Uterus (tissue), 4 donors: ENCODE measurements at places on chromosomes 12 and 14. TPM values are rescaled to one million over a fixed set of nuclear protein-coding genes. Genes with fewer than 3 reads are reported as not detected.
A peak's percentile ranks its signal among the peaks of the same experiment; 100 is the strongest.

OR6C68 gene
- not detected for total RNA-seq

- DNase-seq = no peak
These were observed 32.7 kb upstream of the SDR39U1 start for GRCh38 chr14:24475261-24475660.

DNA sequence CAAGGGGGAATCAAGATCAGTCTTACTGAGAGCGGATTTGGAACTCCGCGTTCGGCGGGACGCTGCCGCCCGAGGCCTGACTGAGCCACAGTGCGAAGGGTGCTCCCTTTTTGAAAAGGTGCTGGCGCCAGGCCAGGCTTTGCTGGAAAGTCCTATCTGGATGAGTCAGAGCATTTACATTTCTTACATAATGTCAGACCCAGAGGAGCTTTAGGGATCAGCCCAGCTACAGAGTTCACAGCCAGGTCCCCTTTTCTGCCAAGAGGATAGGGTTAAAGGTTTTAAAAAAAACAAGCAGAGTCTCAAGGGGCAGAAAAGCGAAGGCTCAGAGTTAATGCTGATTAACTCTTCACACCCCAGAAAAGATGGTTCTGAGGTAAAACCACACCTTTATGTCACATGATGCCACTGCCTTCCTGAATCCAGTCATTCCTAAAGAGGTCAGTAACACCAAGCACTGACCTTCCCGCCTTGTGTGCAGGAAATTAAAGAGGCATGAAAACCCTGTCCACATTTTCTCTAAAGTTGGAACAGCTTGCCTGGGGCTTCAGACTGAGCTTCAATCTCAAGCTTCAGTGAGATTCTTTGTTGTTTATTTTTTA lies 11.7 kb upstream of the FBXL14 start:
- peak; percentile 92 for DNase-seq

SYCP3 gene
- total RNA-seq = 0.14 TPM

GRCh38 chr14:53047307-53048069 lies 96.6 kb upstream of the FERMT2 start:
- no peak for DNase-seq

FLVCR2 gene
- total RNA-seq = 2.9 TPM

DNA sequence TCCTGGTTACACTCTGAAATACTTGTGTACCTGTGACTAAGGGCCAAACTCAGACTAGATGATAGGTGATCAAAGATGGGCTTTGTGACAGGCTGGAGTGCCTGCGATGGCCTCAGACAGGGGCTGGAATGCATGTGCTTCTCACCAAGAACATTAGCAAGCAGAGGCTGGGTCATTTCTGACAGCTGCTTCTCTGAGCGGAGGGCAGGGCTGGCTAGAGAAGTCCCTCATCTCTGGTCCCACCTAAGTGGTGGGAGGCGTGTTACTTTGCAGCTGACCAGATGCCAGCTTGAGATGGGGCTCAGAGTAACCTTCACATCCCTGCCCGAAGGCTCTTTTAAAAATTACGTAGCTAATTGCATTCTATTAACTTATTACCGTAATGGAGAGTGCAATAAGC lies 106.8 kb upstream of the RTL1 start:
- no peak for DNase-seq

- DNase-seq = no peak
These were observed 1.0 kb downstream of the IRF9 start for GRCh38 chr14:24162093-24162492.

- DNase-seq = no peak
These were observed 57.3 kb upstream of the ELK3 start for GRCh38 chr12:96136725-96137378.

DNA sequence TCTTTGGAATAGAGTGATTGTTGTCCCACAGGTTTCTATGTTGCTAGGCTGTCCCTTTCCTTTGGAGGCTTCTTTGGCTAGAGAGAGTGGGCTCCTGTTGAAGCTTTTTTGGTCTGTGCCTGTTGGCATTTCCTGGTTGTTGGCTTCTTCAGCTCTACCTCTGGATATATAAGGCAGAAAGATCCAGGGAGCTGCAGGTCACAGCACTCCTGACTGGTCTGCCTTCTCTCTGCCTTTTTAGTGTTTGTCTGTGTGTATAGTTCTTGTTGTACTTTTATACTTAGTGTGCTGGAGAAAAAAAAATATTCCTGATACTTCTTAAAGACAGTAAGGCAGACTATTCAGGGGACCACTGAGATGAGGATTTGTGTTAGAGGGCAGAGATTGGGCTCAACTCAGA lies 202.7 kb downstream of the FBXL14 start:
- no peak for DNase-seq

- DNase-seq = no peak
These were observed 138.6 kb downstream of the PAWR start for GRCh38 chr12:79552192-79552591.

DNA sequence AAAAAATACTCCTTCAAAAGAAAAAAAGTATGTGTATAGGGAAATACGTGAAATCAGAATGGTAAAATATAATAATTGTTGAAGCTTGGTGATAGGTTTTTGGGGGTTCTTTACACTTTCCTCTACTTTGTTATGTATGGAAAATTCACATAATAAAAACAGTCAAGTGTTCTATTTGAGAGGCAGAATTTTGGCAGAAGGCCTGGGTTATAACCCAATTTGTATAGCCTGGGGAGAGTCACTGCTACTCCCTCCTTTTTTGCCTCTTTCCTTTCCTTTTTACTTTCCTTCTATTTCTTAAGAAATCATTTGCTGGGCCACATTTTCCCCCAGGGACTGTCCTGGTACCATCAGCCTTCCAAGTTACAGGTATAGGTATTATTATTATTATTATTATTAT lies 105.7 kb downstream of the CRADD start:
- DNase-seq = no peak

DNA sequence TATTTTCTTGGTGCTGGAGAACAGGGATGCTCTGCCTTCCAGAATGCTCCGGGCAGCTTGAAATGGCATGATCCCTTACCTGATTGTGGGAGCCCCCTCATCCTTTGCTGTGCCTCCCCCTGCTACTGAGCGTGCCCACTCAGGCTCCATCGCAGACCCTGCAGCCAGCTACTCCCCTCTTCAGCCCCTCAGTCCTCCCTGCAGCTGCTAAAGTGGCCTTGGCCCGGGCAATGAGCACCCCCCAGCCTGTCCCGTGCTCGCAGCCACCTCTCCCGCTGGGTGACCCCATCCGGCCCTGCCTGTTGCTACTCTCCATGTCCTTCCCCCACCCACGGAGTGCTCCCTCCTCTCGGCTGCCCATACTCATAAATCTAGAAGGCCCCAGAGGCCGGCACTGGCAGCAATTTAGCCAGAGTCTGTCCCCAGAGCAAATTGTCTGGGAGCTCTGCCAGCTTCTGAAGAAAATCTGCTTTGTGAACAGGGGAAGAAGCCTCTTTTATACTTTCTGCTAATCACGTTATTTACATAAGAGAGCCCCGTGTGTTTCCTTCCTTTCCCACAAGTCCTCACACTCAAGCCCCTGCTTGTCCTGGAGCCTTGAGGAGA lies 143.7 kb upstream of the FRMD6 start:
- DNase-seq = peak; percentile 81

DNA sequence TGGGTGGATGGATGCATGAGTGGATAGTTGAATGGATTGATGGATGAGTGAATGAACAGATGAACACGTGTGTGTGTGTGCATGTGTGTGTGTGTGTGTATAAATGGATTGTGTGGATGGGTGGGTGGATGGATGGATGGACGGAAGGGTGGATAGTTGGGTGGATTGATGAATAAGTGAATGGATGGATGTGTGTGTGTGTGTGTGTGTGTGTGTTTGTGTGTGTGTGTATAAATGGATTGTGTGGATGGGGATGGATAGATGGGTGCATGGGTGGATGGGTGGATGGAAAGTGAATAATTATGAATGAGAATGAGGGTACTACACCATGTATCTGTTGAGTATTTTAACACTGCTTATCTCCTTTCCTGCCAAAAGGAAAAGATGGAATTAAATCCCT lies 986 bp downstream of the KRT77 start:
- DNase-seq = no peak

INSM2 gene
- total RNA-seq = 0.07 TPM

GRCh38 chr14:19902409-19902808 lies 18.0 kb upstream of the OR4K5 start:
- no peak for DNase-seq

KRT83 gene
- 0.21 TPM for total RNA-seq

DNA sequence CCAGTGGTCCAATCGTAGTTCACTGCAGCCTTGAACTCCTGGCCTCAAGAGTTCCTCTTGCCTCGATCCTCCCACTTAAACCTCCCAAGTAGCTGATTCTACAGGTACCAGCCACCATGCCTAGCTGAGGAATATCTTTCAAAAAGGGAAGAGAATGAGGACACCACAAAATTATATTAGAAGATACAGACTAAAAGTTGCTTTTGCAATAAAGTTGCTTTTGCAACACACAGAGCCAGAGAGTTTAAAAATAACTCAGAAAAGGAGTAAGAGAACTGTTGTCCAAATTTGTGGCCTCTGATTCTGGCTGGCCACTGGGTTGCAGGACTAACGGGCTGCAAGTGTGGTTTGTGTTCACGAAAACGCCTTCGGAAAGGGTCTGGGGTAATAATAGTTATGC lies 19.8 kb downstream of the TMEM253 start:
- DNase-seq = no peak

DNA sequence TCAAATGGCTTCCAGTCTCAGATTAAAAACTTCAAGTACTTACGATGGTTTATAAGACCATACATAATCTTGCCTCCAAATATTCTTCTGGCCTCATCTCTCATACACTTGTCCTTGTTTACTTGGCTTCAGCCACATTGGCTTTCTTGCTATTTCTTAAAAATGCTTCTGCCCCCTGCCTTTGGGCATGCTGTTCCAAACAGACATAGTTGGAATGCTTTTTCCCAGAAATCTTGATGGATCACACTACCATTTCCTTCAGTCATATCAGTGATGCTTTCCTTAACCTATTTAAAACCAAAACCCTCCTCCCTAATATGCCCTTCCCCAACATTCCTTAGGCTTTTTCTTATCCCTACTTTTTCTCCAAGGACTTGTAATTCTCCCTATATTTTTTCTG lies 74.4 kb upstream of the PAWR start:
- no peak for DNase-seq

DNA sequence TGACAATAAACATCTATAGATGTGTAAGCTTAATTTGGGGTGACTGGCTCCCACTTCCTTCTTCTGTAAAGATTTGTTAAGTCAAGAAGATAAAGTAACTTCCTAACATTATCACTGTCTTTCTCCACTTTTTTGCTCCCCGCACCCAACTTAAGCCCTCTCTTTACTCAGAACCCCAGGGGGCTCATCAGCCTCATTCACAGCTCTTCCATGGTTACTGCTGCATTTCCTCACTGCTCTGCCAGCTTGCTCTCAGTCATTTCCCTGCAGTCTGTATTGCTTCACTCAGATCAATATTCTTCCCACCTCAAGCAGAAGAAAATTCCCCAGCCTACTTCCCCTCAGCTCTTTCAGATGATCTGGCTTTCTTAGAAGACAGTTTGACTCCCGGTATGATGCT lies 102.0 kb downstream of the PIK3C2G start:
- no peak for DNase-seq

MGP gene
- total RNA-seq = 876 TPM

INHBE gene
- total RNA-seq = not detected

DNA sequence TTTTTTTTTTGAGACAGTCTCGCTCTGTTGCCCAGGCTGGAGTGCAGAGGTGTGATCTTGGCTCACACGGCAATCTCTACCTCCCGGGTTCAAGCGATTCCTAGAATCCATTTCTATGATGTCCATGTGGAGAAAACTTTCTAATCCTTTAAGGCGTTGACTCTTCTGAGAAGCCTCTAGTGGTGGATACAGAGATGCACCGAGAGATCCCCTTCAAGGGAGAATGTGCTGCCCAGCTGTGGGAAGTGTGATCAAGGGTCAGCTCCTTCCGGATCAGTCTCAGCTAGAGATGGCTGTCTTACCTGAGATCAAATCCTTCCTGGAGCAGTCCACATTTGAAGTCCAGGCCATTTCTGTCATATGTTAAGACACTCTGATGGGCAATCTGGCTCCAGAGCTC lies 92.7 kb upstream of the HECTD1 start:
- no peak for DNase-seq

- DNase-seq = no peak
These were observed 85.3 kb downstream of the APAF1 start for GRCh38 chr12:98730412-98730811.

GRCh38 chr12:23380419-23381100 lies 568.9 kb downstream of the SOX5 start:
- DNase-seq = no peak

GRCh38 chr12:96401076-96401871 lies 1.0 kb upstream of the CDK17 start:
- DNase-seq = no peak

BIN2 gene
- total RNA-seq = 0.29 TPM

DNA sequence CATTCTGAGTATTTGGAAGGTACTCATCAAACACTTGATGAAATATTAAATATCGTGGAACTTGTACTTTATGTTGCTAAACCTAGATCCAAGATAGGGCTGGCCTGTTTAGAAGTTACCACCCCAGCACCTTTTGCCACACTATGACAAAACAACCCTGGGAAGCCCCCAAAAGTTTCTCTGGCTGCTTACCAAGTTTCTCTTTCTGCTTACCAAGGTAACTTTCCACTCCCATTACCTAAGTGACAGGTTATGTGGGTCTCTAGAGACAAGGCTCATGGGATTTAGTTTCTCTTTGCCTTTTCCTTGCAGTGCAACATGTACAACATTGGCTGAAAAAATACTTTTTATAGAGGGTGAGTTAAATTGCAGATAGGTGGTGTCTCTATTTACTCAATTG lies 28.9 kb upstream of the PPM1A start:
- DNase-seq = no peak
